ENCODE measurements at places on chromosomes 1 and 21. TPM values are rescaled to one million over a fixed set of nuclear protein-coding genes. Genes with fewer than 3 reads are reported as not detected.

GRCh38 chr21:21188513-21189195 is 190.4 kb downstream of the NCAM2 start:
- H3K4me3 ChIP-seq = no peak overlapping the region
- H3K27ac ChIP-seq = no peak overlapping the region
- H3K27me3 ChIP-seq = no peaks in the 10 kb centered on the region
- no peaks in the 10 kb centered on the region for H3K4me1 ChIP-seq

DNA sequence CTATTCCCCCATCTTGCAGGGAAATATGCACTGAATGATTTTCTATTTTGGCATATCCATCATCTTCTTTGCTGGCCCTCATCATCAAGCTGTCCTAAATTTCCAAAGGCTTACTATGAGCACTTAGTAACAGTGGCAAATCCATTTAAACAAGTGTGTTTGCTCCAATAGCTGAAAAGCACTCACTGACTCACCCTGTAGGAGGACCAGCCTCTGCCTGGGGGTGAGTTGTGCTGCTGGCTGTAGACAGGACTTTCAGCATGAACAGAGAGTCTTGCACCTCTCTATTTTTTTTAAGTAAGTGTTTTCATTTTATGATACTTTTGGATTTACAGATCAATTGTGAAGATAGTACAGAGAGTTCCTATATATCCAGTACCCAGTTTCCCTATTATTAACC is 97.3 kb downstream of the SLC35F3 start:
- H3K36me3 ChIP-seq = no peaks in the 10 kb centered on the region
- no peak for DNase-seq
- no peaks in the 10 kb centered on the region for H3K27me3 ChIP-seq
- no peaks in the 10 kb centered on the region for H3K4me1 ChIP-seq

Gene OVAAL
- not detected for total RNA-seq

GRCh38 chr1:8831340-8831739 is 13.9 kb upstream of the RERE start:
- H3K27ac ChIP-seq = no peak overlapping the region
- H3K27me3 ChIP-seq = no peaks in the 10 kb centered on the region
- DNase-seq = no peak
- H3K36me3 ChIP-seq = no peaks in the 10 kb centered on the region
- H3K4me1 ChIP-seq = peaks cover 14% of the 10 kb centered on the region
- H3K4me3 ChIP-seq = no peak overlapping the region

GRCh38 chr21:36698981-36699545 is at the start of gene SIM2:
SIM2 (plus strand) TSS chr21:36699115; CDS start chr21:36699747, 632 bp downstream.
- H3K4me3 ChIP-seq = peak within 1 kb of the TSS; percentile 14
- no peak for DNase-seq
- no peaks in the 10 kb centered on the region for H3K36me3 ChIP-seq
- H3K4me1 ChIP-seq = peaks cover 21% of the 10 kb centered on the region
- H3K27me3 ChIP-seq = peaks cover 3% of the 10 kb centered on the region

DNA sequence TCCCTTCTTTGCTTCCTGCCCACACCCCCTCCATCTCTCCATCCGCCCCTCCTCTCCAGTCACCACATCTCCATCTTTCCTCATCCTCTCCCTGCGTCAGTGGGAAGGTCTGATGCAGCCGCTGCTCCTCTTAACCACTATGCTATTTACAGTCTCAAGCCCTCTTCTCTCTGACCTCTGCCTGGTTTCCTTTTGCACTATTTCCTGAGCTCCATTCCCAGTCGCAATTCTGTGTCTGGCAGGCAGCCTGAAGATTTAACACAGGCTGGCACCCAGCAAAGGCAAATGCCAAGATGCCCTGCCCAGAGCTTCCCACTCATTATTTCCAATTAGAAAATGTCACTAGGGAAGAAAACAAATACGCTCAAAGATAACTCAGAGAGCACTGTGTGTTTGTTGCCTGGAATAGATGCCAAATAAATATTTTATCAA is 89.6 kb upstream of the LPGAT1 start:
- H3K27me3 ChIP-seq = no peaks in the 10 kb centered on the region
- H3K4me1 ChIP-seq = peaks cover 7% of the 10 kb centered on the region
- H3K27ac ChIP-seq = peak overlapping the region; percentile 51
- H3K36me3 ChIP-seq = no peaks in the 10 kb centered on the region

GRCh38 chr1:20980051-20980450 is 192.9 kb upstream of the HP1BP3 start:
- H3K36me3 ChIP-seq = no peaks in the 10 kb centered on the region
- H3K4me1 ChIP-seq = no peaks in the 10 kb centered on the region
- no peak overlapping the region for H3K27ac ChIP-seq
- no peak for DNase-seq
- no peak overlapping the region for H3K4me3 ChIP-seq

GRCh38 chr1:162994921-162995320 is 74.2 kb upstream of the RGS4 start:
- no peaks in the 10 kb centered on the region for H3K27me3 ChIP-seq
- no peak for DNase-seq
- no peak overlapping the region for H3K27ac ChIP-seq
- H3K36me3 ChIP-seq = no peaks in the 10 kb centered on the region

- DNase-seq = no peak
- peak within 1 kb of the TSS; percentile 99 for H3K27ac ChIP-seq
- peaks cover 66% of the 10 kb centered on the region for H3K4me1 ChIP-seq
- H3K36me3 ChIP-seq = no peaks in the 10 kb centered on the region
- no peaks in the 10 kb centered on the region for H3K27me3 ChIP-seq
These were observed at the start of gene ZBTB7B for GRCh38 chr1:155002464-155003226. ZBTB7B (plus strand) TSS chr1:155002802; CDS start chr1:155014661, 11,859 bp downstream.

DNA sequence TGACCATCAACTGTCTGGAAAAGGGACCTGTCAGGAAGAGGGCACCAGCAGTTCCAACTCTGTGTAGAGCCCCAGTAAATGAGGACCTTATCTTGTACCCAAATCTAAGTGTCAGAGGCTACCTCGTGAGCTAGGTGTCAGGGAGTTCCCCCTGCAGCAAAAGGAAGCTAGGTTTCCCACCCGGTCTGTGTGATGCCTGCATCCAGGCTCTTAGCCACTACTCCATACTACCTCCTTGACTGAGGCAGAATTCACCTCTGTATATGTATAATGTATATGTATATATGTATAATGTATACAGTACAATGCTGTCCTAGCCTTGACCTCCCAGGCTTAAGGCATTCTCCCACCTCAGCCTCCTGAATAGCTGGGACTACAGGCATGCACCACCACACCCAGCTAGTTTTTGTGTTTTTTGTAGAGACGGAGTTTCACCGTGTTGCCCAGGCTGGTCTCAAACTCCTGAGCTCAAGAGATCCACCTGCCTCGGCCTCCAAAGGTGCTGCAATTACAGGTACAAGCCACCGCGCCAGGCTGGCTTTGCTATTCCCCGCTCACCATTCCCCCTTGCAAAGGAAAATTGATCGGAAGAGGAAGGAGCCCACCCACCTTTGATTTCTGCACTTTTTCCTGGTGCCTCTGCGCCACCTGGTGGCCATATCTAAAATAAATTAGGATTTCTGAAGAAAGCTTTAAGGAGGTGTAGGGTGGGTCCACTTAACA is 15.7 kb upstream of the LUZP1 start:
- no peak for DNase-seq
- H3K27me3 ChIP-seq = no peaks in the 10 kb centered on the region
- H3K4me3 ChIP-seq = peak overlapping the region; percentile 28
- H3K4me1 ChIP-seq = peaks cover 4% of the 10 kb centered on the region
- H3K27ac ChIP-seq = no peak overlapping the region

Gene LHX4
- total RNA-seq = not detected

Gene SPATA21
- not detected for total RNA-seq

Gene KIFAP3
- 49.2 TPM for total RNA-seq

DNA sequence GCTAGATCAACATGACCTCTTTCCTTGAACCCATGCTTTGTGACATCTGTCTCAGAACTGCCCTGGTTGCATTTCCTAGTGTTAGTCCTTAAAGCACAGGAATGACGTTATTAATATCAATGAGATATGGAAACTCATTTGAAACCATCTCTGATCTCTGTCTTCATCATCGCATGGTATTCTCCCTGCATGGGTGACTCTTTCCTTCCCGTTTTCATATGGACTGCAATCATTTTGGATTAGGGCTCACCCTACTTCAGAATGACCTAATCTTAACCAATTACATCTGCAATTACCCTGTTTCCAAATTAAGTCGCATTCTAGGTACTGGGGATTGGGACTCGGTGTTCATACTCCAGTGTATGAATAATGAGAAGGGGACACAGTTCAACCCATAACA is 41.7 kb upstream of the DISC1 start:
- no peak for DNase-seq
- H3K27ac ChIP-seq = no peak overlapping the region
- no peaks in the 10 kb centered on the region for H3K4me1 ChIP-seq
- H3K27me3 ChIP-seq = no peaks in the 10 kb centered on the region

Gene TSPAN2
- total RNA-seq = 7.1 TPM

Gene ERMAP
- 4.5 TPM for total RNA-seq

Gene GPR37L1
- 26.0 TPM for total RNA-seq

- no peak overlapping the region for H3K4me3 ChIP-seq
- no peaks in the 10 kb centered on the region for H3K27me3 ChIP-seq
- no peaks in the 10 kb centered on the region for H3K36me3 ChIP-seq
- no peak for DNase-seq
- no peak overlapping the region for H3K27ac ChIP-seq
- H3K4me1 ChIP-seq = no peaks in the 10 kb centered on the region
These were observed 70.8 kb upstream of the PRKACB start for GRCh38 chr1:84073266-84073665.

Gene PCSK9
- 0.44 TPM for total RNA-seq

DNA sequence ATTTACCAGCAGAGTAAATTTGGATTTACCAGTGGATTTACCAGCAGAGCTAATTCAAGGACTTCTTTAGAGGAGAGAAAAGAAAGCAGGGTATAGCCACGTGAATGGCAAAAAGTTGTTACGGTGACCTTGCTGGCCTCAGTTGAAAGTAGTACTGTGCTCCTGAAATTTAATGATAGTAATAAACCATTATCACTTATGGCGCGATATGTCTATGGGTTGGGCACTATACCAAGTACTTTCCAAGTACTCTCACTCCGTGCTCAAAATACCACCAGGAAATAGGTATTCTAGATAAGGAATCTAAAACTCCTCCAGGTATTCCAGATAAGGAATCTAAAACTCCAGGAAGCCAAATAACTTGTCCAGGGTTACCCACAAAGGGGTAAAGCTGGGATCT is 35.8 kb downstream of the SLC44A3 start:
- peaks cover 21% of the 10 kb centered on the region for H3K4me1 ChIP-seq
- H3K36me3 ChIP-seq = no peaks in the 10 kb centered on the region
- DNase-seq = no peak
- H3K27ac ChIP-seq = no peak overlapping the region

- H3K36me3 ChIP-seq = no peaks in the 10 kb centered on the region
- H3K27me3 ChIP-seq = no peaks in the 10 kb centered on the region
- DNase-seq = no peak
These were observed 12.5 kb upstream of the SARS1 start for GRCh38 chr1:109201123-109201703.

Gene LCE1B
- total RNA-seq = not detected

DNA sequence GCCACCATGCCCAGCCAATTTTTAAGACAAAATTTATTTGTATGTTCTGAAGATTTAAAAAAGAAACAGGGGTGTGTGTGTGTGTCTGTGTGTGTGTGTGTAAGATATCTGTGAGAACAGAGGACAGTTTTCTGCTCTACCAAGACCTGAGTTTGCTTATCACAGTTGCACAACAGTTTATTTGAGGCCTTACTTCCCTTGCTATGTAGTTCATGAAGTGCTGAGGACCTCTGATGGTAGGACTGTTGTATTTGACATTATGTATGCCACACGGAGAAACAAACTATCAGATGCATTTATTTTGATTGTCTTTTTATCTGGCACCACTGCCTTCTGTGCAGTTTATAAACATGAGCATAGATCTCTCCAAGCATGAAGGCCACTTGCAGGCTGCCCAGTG is 355.2 kb downstream of the PBX1 start:
- no peak overlapping the region for H3K27ac ChIP-seq
- no peak for DNase-seq
- H3K4me3 ChIP-seq = no peak overlapping the region
- H3K4me1 ChIP-seq = no peaks in the 10 kb centered on the region
- no peaks in the 10 kb centered on the region for H3K27me3 ChIP-seq
- H3K36me3 ChIP-seq = no peaks in the 10 kb centered on the region

Gene TBX19
- total RNA-seq = 2.9 TPM

DNA sequence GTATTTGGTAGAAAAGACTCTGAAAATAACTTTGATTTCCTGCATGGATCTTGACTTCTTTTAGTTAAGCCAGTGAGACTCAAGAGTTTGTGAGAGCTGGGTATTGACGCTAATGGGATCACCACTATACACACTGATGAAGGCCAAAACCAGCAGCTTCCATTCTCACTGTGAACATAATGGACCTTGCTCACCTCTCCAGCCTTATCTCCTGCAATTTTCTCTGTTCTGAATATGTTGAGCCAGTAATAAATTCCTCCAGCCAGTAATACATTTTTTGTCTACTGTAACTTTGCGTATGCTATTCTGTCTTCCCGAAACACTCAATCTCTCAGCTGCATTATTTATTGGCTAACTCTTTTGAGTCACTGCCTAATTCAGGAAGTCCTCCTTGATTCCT is 111.6 kb upstream of the PPP2R5A start:
- H3K4me3 ChIP-seq = no peak overlapping the region
- no peaks in the 10 kb centered on the region for H3K4me1 ChIP-seq
- H3K27me3 ChIP-seq = no peaks in the 10 kb centered on the region
- H3K27ac ChIP-seq = no peak overlapping the region
- no peaks in the 10 kb centered on the region for H3K36me3 ChIP-seq

DNA sequence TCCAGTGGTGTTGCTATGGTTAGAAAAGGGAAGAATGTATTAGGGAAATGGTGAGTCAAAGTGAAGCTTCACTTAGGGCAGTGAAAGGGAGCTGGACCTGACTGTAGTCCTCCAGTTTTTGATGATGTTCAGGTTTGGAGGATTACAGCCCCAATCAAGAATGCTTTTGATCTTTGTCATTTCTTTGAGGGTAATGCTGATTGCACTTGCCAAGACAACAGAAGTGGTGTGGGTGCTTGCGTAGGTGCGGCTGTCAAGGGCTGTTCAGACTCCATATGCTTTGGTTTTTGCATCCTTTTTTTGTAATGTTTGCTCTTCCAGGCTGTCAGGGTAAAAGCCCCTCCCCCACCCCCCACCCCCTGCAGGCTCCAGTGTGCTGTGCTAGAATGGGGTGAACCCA is 38.9 kb downstream of the HHAT start:
- H3K27ac ChIP-seq = no peak overlapping the region
- no peak overlapping the region for H3K4me3 ChIP-seq
- H3K36me3 ChIP-seq = no peaks in the 10 kb centered on the region

- H3K36me3 ChIP-seq = no peaks in the 10 kb centered on the region
- no peak overlapping the region for H3K27ac ChIP-seq
- DNase-seq = no peak
- H3K4me3 ChIP-seq = no peak overlapping the region
These were observed 2.1 kb downstream of the SLAMF6 start for GRCh38 chr1:160520999-160521398.

- H3K36me3 ChIP-seq = no peaks in the 10 kb centered on the region
- no peak for DNase-seq
- no peaks in the 10 kb centered on the region for H3K27me3 ChIP-seq
- H3K4me1 ChIP-seq = peaks cover 65% of the 10 kb centered on the region
- peak overlapping the region; percentile 43 for H3K27ac ChIP-seq
These were observed 4.0 kb downstream of the AMPD2 start for GRCh38 chr1:109623601-109624161.

- H3K4me1 ChIP-seq = no peaks in the 10 kb centered on the region
These were observed 559.8 kb downstream of the LMO4 start for GRCh38 chr1:87888446-87888845.

- no peak overlapping the region for H3K27ac ChIP-seq
- DNase-seq = no peak
- no peaks in the 10 kb centered on the region for H3K4me1 ChIP-seq
- H3K4me3 ChIP-seq = no peak overlapping the region
- H3K36me3 ChIP-seq = no peaks in the 10 kb centered on the region
These were observed 5.5 kb upstream of the CD244 start for GRCh38 chr1:160868141-160868540.

Gene NBPF4
- total RNA-seq = not detected

Gene HNRNPU
- total RNA-seq = 446 TPM

Gene POGK
- total RNA-seq = 27.8 TPM

Data from tibial nerve (tissue), 4 donors.